ENCODE measurements at places on chromosomes 2 and 18. TPM values are rescaled to one million over a fixed set of nuclear protein-coding genes. Genes with fewer than 3 reads are reported as not detected.

GRCh38 chr2:165818920-165819319 lies 24.9 kb upstream of the GALNT3 start:
- peak; percentile 39 for DNase-seq

DNA sequence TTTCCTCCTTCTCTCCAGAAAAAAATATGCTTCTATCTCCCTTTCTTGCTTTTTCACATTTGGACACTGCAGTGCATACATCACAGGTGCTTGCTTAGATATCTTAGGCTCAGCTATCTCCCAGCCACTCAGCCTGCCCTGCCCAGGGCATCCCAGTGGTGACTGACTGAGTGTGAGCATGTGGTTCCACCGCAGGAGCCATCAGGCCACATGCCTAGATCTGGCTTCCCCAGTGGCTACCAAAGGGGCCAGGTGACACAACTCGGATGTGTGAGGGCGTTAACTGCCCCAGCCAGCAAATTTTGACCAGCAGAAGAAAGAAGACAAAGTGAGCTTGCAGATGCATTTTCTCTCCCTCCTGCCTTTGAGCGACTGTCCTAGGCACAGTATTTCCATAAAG lies 25.5 kb downstream of the SP5 start:
- no peak for DNase-seq

- no peak for DNase-seq
Measured at GRCh38 chr2:48070415-48070814, 164.1 kb upstream of the FBXO11 start.

The C2orf78 gene
- polyA plus RNA-seq: not detected

GRCh38 chr2:320561-320960 lies 32.7 kb upstream of the ALKAL2 start:
- no peak for DNase-seq

DNA sequence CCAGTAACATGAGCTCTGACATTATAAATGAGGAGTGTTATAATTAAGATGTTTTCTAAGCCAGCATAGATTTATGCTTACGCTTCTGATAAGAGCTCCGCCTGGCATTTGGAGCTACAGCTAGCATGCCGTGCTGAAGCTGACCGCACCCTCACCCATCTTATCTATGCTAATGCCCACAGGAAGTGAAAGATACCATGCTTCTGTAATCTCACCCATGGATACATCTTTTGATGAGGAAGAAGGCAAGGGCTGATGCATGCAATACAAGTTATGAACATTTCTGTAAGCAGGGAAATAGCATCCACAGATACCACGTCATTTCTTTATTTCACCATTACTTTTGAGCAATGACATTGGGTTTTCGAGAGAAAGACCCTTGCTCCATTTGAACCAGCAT lies 82.3 kb downstream of the ARL4C start:
- peak; percentile 60 for DNase-seq

The VWC2L gene
- polyA plus RNA-seq: not detected

- no peak for DNase-seq
Measured at GRCh38 chr18:5842653-5843052, 52.7 kb downstream of the TMEM200C start.

DNA sequence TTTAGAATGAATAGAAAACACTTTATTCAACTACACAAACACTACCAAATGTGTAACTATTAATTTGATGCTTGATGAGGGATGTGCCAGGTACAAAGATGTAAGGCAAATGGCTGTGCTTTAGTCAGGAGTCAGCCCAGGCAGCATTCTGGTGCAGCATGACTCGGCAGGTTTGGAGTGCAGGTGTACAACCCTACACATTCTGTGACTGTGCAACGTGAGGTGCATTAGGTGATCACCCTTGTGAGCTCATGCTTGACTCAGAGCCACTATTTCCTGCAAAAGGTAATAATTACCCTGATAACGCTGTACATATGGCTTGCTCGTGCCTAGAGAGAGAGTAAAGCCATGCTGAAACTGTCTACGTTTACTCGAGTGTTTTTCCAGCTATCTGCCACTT lies 288.7 kb upstream of the DSEL start:
- peak; percentile 3 for DNase-seq

- DNase-seq: no peak
Measured at GRCh38 chr2:165305391-165306096, 66.3 kb downstream of the SCN2A start.

DNA sequence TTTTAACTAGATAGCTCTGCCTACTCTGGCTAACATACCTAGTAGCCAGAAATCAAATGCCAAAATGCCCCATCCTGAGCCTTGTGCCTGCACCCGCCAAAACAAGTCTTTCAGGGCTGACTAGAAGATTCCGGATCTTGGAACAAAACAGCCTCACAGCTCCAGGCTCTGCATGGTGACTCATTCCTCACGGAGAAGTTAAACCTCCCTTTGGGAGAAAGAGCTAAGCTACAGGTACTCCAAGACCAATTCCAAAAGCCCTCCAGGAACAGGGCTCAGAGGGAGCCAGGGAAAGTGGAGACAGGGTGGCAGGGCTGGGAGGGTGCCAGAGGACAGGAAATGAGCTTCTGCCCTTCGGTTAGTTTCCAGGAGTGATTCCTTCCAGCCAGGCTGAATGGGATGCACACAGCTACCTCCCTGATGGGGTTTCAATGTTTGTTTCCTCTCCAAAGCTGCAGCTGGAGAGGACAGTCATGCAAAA lies 295.6 kb downstream of the TNS1 start:
- no peak for DNase-seq

GRCh38 chr2:73614105-73614504 lies 28.1 kb downstream of the NAT8 start:
- DNase-seq: no peak

The PROM2 gene
- polyA plus RNA-seq: 0.67 TPM

GRCh38 chr18:9092665-9093064 lies 9.8 kb upstream of the NDUFV2 start:
- DNase-seq: no peak

DNA sequence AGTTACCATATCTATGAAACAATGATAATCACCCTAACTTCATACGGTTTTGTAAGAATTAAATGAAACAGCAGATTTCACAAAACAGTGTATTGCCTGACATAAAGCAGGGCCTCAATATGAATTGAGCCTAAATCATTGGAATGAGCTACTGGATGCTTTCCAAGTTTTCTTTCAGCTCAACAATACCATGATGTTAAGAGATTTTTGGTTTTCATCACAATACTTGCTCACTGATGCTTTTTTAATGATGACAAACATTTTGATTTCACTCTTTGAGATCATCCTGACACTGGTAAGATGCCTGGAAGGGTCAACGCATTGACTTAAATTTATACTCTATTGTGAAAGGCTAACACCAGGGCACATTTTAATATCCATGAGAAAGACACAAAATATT lies 377.5 kb downstream of the ZNF521 start:
- DNase-seq: no peak

DNA sequence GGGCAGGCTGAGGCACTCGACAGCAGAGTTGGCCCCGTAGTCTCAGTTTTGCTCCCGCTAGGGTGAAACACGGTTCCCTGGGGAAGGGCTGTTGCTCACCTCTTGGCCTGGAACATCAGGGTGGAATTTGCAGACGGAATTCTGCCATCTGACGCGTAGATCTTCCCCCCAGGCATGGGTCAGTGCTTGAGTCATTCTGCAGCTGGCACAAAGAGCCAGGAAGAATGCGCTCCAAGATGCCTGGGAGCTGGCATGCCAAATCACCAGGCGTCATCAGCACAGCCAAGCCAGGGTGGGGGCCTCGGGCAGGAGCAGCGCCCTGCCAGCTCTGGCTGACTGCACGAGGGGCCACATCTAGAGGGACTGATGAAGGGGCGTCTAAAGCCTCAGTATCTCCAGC lies 42.7 kb downstream of the ODC1 start:
- DNase-seq: no peak

GRCh38 chr2:31302940-31303563 lies 69.1 kb downstream of the EHD3 start:
- DNase-seq: no peak

- no peak for DNase-seq
Measured at GRCh38 chr2:78913257-78913656, 112.2 kb upstream of the REG3G start.

The SCN9A gene
- polyA plus RNA-seq: 0.04 TPM

The FOXI3 gene
- not detected for polyA plus RNA-seq

GRCh38 chr2:149099298-149099697 lies 60.8 kb downstream of the LYPD6B start:
- DNase-seq: no peak

DNA sequence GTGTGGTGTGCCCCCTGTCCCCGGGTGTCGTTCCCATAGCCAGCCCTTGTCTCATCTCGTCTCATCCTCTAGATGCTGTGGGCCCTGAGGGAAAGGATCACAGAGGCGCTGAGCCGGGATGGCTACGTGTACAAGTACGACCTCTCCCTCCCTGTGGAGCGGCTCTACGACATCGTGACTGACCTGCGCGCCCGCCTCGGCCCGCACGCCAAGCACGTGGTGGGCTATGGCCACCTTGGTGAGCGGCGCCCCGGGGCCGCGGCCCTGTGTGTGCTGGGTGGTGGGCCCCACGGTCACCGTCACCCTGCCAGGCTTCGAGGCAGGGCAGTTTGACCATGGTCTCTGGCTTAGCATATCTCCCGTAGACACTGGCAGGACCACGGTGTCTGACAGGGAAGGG lies 20.8 kb upstream of the GAL3ST2 start:
- no peak for DNase-seq

GRCh38 chr2:225637259-225637658 lies 237.7 kb downstream of the NYAP2 start:
- no peak for DNase-seq

GRCh38 chr2:164511738-164512137 lies 109.5 kb downstream of the GRB14 start:
- DNase-seq: no peak

- DNase-seq: no peak
Measured at GRCh38 chr2:3633089-3633981, 24.7 kb upstream of the ALLC start.

The IL1R1 gene
- 0.14 TPM for polyA plus RNA-seq

GRCh38 chr2:219218217-219218731 lies 484 bp downstream of the ABCB6 start:
- DNase-seq: no peak

DNA sequence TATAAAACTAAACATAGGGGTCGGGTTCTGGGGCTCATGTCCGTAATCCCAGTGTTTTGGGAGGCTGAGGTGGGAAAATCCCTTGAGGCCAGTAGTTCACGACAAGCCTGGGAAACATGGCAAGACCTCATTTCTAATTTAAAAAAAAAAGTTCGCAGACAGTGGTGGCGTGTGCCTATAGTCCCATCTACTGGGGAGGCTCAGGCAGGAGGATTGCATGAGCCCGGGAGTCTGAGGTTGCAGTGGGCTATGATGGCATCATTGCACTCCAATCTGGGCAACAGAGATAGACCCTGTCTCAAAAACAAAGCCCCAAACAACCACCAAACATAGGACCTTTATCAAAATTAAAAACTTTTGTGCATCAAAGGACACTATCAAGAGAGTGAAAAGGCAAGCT lies 9.8 kb upstream of the HAAO start:
- no peak for DNase-seq

DNA sequence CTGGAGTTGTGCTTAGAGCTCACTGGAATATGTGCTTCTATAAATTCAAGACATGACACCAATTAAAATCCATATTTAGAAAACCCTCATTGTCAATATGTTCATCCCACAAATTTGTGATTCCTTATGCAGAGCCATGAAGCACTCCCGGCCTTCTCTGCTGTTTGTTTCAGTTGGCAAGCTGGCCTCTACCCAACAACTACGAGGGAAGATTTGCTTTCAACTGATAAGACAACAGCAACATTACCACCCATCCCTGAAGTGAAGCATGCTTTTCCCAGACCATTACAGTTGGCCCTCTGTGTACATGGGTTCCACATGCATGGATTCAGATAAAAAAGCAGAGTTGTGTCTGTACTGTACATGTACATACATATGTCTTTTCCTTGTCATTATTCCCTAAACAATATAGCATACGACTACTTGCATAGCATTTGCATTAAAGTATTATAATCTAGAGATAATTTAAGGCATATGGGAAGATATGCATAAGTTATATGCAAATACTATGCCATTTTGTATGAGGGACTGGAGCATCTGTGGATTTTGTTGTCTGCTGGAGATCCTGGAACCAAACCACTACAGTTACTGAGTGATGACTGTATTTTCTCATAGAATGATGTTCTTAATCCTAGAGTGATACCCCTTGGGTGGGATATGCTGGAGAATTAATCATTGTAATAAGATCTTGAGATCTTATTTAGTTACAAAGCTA lies 77.6 kb upstream of the MC2R start:
- DNase-seq: no peak

GRCh38 chr2:170822290-170823087 lies 5.8 kb downstream of the GAD1 start:
- DNase-seq: peak; percentile 42

- no peak for DNase-seq
Measured at GRCh38 chr2:45823723-45824206, 172.3 kb downstream of the PRKCE start.

The RNU2-63P gene
- not detected for polyA plus RNA-seq

The RAB11FIP5 gene
- polyA plus RNA-seq: 1.8 TPM

DNA sequence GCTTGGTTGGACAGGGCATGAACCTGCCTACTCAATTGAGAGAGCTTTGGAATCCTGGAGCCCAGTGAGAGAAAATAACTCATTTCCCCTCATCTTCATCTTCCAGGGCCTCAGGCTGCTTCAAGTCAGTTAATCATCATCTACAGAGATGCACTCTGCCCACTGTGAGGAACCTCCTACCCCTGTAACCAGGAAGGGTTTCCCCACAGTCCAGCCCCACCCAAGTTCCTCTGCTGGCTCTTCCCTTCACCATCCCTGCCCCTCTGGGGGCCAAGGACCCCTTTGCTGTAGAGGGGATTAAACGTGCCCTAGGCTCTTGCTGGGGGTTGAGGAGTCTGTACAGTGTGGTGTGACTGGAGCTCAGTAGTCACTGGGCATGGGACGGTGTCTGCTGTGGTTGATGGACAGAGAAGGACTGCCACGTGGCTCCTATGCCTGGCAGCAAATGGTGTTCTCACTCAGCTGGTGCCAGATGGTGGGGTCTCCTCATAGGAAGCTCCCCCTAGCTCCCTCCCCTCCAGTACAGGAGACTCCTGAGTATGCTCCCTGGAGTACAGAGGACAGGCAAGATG lies 29.5 kb upstream of the LGALSL start:
- DNase-seq: no peak

The NAB1 gene
- polyA plus RNA-seq: 6.3 TPM

GRCh38 chr2:18600255-18600613 lies 10.9 kb upstream of the NT5C1B start:
- peak; percentile 7 for DNase-seq

DNA sequence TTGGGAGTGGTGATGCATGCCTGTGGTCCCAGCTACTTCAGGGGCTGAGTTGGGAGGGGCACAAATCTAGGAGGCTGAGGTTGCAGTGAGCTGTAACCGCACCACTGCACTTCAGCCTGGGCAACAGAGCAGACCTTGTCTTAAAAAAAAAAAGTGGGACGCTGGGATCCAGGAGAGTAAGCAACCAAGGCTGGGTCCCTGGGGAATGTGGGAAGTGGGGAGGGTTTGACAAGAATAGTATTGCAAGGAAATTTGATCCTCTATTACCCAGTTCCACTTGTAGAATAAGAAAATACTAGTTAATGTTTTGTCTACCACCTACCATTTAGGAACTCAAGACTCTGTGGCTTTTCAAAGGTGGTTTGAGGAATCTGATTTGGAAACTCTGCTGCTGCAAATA lies 21.1 kb upstream of the DYTN start:
- no peak for DNase-seq

All from B cell (primary cell).